ENCODE measurements at places on chromosomes 1 and 21. TPM values are rescaled to one million over a fixed set of nuclear protein-coding genes. Genes with fewer than 3 reads are reported as not detected.

Gene IRF6
- 0.38 TPM for total RNA-seq

Gene ADAMTS4
- 16.8 TPM for total RNA-seq

Gene SLC26A9
- not detected for total RNA-seq

Gene PAX7
- not detected for total RNA-seq

Gene TTC39A
- total RNA-seq, result not detected

Gene BMP8A
- total RNA-seq, result not detected

Gene VWA5B1
- not detected for total RNA-seq

Gene ACTA1
- total RNA-seq, result not detected
